ENCODE measurements at places on chromosomes 3 and 15. TPM values are rescaled to one million over a fixed set of nuclear protein-coding genes. Genes with fewer than 3 reads are reported as not detected.

The FEZF2 gene
- not detected for total RNA-seq

The DLEC1 gene
- 3.0 TPM for total RNA-seq

The PLA2G4E gene
- not detected for total RNA-seq

The GP9 gene
- total RNA-seq, result not detected

The CPNE9 gene
- 0.66 TPM for total RNA-seq

GRCh38 chr3:186986406-186986805, 56.1 kb downstream of the ST6GAL1 start:
- no peak for DNase-seq

GRCh38 chr3:138314751-138315150, 14.9 kb downstream of the NME9 start:
- DNase-seq, result no peak

GRCh38 chr3:33889394-33890039, 91.1 kb downstream of the PDCD6IP start:
- DNase-seq, result no peak

DNA sequence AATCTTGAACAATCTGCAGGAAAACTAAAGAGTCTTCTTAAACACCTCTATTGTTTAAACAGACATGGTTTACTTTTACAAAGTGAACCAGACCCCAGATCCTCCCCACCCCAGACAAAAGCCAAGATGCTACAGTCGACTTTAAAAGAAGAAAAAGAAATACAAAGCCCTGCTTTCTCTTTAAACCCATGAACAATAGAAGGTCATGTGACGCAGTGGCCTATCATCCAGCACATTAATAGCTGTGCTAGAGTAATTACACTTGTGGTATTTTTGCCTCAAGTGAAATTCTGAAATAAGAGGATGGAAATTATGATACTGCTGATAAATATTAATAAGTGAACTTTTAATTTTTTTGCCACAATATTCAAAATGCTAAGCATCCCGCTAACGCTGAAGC, 613.4 kb downstream of the FOXP1 start:
- DNase-seq, result no peak

DNA sequence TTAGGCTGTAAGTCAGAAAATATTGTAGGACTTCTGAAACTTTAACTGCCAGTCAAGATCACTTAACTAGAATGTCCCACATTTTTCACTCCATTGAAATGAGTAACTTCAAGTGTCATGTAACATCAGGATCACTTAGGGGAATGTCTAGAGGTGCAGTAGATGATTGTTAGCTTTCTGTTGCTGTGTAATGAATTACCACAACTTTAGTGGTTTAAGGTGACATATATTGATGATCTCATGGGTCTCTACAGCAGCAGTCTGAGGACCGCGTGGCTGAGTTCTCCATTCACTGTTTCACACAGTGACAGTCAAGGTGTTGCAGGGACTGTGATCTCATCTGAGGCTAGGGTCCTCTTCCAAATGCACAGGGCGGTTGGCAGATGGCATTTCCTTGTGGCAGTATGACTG, 82.7 kb downstream of the SLC25A26 start:
- no peak for DNase-seq

DNA sequence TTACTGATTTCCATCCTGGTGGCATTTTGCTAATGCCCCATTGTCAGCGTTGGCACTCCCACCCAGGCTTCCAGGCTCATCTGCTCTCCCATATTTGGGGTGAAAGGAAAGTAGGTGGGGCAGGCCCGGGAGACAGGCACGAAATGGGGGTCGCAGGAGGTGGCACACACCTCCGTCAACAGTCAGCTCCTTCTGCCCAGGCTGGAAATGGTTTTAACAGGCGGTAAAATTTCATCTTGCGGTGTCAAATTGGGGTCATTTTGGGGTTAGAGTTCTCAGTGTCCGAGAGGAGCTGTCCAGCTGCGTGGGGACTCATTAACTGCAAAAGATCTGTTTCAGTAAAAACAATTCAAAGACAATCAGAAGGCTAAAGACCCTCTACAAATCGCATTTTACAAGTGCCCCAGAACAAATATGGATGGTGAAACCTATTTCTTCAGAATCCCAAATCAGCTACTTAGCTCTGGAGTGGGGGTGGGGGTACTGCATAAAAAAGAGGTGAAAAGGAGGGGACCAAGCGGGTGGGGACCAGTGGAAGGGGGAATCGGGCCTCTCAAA, 4.2 kb upstream of the MEIS2 start:
- peak; percentile 59 for DNase-seq

- DNase-seq, result no peak
Measured at GRCh38 chr3:99602183-99602582, 36.2 kb upstream of the COL8A1 start.

DNA sequence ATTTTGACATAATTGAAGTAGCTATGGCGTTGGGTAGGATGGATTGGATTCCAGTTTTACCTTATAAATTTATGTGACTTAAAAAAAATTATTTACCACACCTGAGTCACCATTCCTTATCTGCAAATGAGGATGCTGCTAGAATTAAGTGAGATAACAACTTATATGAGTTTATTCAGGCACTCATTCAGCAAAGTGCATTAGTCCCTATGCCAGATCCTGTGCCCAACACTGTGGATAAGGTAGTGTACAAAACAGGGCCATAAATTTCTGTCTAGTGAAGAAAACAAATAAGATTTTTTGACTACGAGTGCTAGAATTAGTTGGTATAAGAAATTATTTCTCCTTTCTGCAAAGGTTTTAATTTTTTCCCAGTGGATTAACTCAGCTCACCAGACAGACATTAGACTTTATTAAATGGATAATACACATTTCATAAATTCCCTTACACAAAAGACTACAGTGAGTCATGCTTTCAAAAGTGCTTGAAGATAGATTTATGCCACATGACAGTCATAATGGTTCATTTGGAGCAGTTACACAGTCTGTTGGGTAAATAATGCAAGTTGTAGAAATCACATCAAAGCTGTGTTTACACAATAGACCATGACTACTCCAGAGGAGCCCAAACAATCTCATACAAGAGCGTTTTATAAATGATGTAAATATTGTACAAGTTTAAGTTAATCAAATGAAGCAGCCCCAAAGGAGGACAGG, 129.9 kb upstream of the TGFBR2 start:
- DNase-seq, result no peak

- DNase-seq, result no peak
Measured at GRCh38 chr15:59862191-59863155, 141.6 kb upstream of the FOXB1 start.

DNA sequence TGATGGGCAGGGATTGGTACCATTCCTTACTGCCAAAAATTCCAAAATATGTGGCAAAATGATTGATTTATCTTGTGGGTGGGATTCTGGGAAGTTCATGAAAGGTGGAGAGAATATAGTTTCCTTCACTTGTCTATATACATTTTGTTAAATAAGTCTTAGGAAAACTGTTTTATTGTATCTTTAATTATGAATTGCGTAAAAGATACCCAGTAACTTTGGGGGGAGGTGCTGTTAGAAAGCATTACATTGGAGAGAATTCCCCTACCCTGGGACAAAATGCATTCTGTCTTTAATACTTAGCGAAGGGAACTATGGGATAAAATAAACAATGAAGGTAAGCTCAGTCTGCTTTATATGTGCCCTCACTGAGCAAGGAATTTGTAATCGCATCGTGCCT, 4.6 kb downstream of the SETD5 start:
- DNase-seq, result no peak

Measured in endodermal cell (in vitro differentiated cells).